Kidney tubule cell (primary cell): ENCODE measurements at places on chromosomes 1 and 21.

- no peak for DNase-seq
These were observed 29.4 kb downstream of the DYRK1A start for GRCh38 chr21:37395961-37396360.

DNA sequence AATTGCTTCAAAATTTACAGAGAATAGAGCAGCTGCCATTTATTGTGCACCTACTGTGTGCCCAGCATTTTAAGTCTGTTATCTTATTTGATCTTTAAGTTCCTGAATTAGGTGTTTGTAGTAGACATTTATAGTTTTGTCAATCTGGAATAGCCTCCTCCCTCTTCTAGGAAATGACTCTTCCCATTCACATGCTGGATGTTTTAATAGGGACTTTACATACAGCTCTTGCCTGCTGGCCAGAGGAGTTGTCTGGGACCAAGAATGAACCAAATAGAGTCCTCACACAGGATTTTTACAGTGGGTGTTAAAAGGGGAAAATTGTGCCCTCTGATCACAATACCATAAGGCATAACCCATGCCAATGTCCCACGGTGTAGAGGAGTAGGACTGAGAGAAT lies 367.1 kb downstream of the PDE4B start:
- DNase-seq, result no peak

GRCh38 chr1:186218654-186219352 lies 156.2 kb downstream of the TPR start:
- no peak for DNase-seq

GRCh38 chr1:15501208-15502032 lies 22.6 kb downstream of the CASP9 start:
- peak; percentile 45 for DNase-seq

DNA sequence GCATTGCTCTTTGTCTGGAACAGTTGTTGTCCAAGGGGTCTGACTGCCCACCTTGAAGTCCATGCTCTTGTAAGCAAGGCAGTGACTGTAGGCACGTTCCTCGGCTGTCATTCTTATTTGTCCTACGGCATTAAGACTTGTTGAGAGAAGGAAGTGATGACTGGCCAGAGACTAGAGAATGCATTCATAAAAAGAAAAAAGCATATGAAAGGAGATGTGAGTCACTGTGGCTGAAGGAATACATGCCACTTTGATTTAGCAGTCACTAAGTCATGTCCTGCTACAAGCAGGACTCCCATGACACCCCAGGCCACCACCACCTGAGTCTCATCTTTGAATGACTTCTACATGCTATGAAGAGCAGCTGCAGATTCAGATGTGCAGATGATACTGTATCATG lies 50.5 kb downstream of the CNN3 start:
- no peak for DNase-seq

GRCh38 chr21:34011660-34012059 lies 61.7 kb upstream of the MRPS6 start:
- DNase-seq, result no peak

- peak; percentile 77 for DNase-seq
These were observed 25.1 kb upstream of the B3GALT2 start for GRCh38 chr1:193211539-193211938.

DNA sequence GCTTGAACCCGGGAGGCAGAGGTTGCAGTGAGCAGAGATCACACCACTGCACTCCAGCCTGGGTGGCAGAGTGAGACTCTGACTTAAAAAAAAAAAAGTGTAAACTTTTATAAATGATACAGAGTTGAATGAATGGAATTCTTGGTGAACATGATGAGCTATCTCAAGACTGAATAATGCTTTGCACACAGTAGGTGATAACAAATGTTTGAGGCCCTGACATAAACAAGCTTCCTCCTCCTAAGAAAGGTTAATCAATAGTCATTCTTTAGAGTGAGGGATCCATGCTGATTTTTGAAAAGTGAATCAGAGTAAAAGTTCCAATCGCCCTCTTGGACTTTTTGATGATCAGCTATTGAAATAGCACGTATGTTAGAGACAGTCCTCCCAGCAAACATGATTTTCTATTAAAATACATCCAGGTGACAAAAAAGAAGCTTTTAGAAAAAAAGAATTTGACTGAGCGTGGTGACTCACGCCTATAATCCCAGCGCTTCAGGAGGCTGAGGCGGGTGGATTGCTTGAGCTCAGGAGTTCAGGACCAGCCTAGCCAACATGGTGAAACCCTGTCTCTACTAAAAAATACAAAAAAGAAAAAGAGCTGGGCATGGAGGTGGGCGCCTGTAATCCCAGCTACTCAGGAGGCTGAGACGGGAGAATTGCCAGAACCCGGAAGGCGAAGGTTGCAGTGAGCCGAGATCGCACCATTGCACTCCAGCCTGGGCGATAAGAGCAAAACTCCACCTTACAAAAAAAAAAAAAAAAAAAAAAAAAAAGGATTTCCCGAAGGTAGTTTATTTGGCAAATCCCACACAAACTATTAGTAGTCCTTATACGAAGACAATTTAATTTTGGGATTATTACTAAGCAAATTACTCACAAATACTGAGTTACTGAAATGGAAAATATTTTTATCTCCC lies 181.8 kb downstream of the NFIA start:
- no peak for DNase-seq

DNA sequence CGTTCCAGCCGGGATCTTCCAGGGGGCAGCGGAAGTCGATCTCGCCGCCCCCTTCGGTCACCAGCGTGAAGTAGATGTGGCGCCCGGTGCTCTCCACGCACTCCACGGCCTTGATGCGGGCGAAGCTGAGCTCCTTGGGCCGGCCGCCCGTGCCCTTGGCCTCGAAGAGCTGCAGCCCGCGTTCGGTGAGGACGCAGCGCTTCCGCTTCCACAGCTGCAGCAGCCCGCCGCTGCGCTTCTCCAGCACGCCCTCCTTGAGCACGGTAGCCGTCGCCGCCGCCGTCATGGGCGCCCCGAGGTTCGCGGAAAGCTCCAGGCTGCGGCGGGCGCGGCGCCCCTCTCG lies 516 bp downstream of the PHLDA3 start:
- DNase-seq, result peak; percentile 46

DNA sequence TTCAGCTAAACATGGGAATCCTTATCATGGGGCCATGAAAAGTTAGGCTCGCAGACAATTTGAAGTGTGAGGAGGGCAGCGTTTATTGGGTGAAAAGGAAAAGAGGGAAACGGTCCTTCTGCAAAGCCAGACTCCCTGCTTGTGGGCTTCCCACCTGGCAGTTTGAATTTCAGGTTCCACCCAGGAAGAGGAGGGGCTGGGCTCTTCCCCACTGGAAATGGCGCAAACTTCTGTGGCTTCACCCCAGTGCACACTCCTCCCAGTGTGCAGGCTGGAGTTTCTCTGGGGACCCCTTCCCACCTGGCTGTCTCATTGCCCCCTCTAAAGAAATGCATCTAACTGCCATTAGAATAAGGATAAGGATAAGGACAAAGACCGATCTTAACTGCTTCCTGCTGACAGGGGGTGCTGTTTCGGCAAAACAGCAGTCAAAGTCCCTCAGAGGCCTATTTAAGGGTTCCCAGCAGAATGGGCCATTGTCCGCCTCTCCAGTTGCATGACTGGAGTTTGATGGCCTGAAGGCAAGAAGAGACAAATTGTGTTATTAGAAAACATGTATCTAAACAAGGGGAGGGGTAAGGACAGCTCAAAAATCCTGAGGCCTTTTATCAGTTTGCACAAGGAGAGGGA lies 20.4 kb downstream of the AIM2 start:
- no peak for DNase-seq

GRCh38 chr1:98382586-98382985 lies 278.9 kb upstream of the SNX7 start:
- DNase-seq, result no peak

DNA sequence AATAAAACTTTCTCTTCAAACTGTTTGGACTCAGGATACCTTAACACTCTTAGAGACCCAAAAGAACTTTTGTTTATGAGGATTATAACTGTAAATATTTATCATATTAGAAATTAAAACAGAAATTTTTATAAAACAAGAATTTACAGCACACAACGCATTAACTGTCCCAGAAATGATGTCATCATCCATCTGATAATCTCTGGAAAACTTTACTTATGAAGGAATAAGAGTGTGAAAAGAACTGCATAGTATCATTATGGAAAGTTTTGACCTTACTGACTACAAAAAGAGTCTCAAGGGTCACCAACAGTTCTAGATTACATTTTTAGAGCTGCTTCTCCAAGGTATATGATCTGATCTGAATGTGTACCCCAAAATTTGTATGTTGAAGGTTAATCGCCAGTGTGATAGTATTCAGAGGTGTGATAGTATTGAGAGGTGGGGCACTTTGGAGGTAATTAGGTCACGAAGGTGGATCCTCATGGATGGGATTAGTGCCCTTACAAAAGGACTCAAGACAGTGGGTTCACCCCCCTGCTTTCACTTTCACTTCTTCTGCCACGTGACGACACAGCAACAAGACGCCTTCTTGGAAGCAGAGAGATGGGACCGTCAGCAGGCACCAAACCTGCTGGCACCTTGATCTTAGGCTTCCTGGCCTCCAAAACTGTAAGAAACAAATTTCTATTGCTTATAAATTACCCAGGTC lies 95.7 kb upstream of the NR5A2 start:
- no peak for DNase-seq

- DNase-seq, result peak; percentile 26
These were observed 284.7 kb downstream of the CAMTA1 start for GRCh38 chr1:7069931-7070330.

GRCh38 chr1:236023926-236024565 lies 40.8 kb downstream of the NID1 start:
- DNase-seq, result no peak

DNA sequence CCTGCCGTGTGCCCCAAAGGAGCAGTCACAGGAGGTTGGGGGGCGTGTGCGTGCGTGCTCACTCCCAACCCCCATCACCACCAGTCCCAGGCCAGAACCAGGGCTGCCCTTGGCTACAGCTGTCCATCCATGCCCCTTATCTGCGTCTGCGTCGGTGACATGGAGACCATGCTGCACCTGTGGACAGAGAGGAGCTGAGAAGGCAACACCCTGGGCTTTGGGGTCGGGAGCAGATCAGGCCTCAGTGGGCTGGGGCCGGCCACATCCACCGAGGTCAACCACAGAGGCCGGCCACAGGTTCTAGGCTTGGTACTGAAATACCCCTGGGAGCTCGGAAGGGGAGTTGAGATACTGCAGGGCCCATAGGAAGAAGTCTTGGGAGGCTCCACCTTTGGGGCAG lies 23.5 kb downstream of the COL6A1 start:
- DNase-seq, result no peak

DNA sequence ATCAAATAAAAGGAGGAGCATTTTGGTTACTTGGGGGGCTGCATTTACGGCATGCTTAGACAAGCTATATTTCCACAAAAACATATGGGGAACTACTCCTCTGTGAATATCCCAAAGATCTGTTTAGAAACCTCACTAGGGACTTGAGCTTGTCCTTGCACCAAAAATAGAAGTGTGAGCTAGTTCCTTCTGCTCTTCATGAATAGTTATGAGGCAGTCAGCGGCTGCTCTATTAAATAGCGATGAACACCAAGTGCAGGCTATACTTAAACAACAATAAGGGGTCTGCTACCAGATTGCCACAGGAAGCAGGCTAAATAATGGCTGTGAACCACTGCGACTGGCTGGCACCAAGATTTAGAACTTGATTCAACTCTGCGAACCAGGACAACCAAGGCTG lies 190.1 kb downstream of the PCP4 start:
- DNase-seq, result no peak

- DNase-seq, result no peak
These were observed 1.9 kb downstream of the ETV3L start for GRCh38 chr1:157097692-157098091.

DNA sequence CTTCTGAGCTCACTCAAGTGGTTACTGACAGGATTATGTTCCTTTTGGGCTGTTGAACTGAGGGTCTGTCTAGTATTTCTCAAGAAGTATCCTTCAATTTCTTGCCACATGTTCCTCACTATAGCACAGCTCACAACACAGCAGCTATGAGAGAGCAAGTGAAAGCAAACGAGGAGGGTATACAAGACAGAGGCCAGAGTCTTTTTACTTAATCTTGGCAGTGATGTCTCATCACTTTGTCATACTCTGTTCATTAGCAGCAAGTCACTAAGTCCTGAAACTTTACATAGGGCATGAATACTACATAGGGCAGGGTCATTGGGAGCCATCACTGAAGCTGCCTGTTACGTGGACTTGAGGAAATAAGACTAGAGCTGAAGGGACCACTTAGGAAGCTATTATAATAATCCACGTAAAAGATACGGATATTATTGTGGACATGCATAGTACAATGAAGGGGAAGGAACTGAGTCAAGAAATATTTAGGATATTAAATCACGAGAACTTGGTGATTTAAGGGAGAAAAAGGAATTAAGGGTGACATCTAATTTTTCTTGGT lies 63.7 kb downstream of the SLC30A7 start:
- peak; percentile 13 for DNase-seq

DNA sequence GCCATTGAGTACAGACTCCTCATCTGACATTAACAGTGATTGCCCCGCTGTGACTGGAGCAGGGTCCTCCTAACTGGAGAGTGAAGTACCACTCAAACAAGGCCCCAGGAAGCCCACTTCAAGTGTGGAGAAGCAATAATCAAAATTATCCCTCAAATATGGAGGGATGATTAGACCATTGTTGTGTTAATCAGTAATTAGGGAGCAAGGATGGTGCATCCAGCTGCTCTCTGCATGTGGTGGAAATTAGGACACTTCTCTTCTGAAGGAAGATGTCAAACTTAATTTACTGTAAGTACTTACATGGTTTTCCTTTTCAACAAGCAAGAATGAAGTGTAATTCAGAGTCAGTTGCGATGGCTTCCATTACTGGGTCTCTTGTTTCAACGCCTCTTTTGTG lies 3.4 kb upstream of the ZP4 start:
- no peak for DNase-seq

- no peak for DNase-seq
These were observed 248.9 kb upstream of the ADGRL4 start for GRCh38 chr1:79255421-79255820.

- peak; percentile 83 for DNase-seq
These were observed 21.3 kb downstream of the RAB3B start for GRCh38 chr1:51969038-51969705.

DNA sequence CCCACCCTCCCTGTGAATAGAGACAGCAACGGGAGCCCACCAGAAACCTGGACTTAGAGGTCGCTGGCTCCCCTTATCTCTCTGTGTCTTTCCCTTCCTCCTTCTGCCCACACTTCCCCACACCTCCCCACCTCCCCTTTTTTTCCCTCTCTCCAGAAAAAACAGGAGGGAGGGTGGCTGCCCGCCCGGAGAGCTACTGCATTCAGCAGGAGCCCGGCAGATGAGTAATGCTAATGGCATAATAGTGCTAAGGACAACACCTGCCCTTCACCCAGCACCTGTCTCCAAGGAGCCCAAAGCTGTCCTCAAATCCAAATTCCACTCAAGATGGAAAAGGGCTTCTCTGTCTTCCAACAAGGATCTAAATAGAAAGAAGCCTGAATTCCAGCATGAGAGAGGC lies 11.4 kb upstream of the PRELP start:
- DNase-seq, result peak; percentile 45

- no peak for DNase-seq
These were observed 87.4 kb downstream of the EPHB2 start for GRCh38 chr1:22798083-22798482.

DNA sequence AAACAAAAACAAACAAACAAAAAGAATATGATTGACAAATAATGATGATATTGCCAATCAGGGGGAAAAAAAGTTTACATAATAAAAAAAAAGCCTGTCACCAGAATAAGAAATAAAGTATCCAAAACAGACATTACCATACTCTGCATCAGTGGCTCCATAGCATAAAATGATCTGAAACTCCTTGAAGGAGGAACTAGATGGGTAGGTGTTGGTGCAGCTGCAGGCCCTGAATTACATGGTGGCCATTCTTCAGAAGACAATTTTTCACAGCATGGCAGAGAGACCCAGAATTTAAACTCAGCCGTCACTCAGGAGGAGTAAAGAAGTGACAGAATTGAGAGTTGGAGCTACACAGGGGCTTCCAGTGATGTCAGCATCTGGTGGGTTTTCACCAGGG lies 60.2 kb downstream of the GLUL start:
- DNase-seq, result no peak
